ENCODE measurements at places on chromosomes 16 and 17. TPM values are rescaled to one million over a fixed set of nuclear protein-coding genes. Genes with fewer than 3 reads are reported as not detected.
A peak's percentile ranks its signal among the peaks of the same experiment; 100 is the strongest.

DNA sequence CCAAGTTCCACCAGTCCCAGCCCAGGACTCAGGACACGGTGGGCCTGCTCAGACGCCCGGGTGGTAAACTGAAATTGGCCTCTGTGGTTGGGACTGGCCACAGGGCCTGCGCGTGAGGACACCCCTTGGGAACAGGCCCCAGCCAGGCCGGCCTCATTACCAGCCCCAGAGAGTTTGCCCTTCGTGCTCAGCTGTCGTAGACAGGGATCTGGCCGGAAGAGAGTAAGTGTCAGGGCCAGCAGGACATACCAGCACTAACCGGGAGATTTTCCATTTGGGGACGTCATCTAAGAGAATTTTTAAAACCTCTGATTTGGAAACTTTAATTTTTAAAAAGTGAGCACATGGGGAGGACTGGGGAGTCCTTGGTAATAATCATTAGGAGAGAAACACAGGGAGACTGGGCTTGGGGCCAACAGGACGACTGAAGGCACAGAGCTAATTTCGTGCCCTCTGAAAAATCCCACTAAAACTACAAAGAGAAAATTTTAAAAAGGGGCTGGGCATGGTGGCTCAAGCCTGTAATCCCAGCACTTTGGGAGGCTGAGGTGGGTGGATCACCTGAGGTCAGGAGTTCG is 2.4 kb upstream of the RBFOX3 start:
- no peak for DNase-seq

- DNase-seq: no peak
Measured at GRCh38 chr17:77408284-77408683, 267.5 kb downstream of the SEC14L1 start.

- no peak for DNase-seq
Measured at GRCh38 chr16:29993191-29993902, 2.1 kb downstream of the HIRIP3 start.

- DNase-seq: peak; percentile 76
Measured at GRCh38 chr17:27532269-27533263, 76.3 kb downstream of the KSR1 start.

- DNase-seq: no peak
Measured at GRCh38 chr16:730666-731509, 4.0 kb downstream of the HAGHL start.

Gene TMC7
- total RNA-seq: 1.4 TPM

Gene SLC12A3
- total RNA-seq: 0.20 TPM
